Activated CD8-positive, alpha-beta memory T cell treated with anti-CD3 and anti-CD28 coated beads for 1 hour (primary cell): ENCODE measurements at places on chromosomes 13 and 19.

- DNase-seq: no peak
These were observed 15.3 kb upstream of the ARHGEF18 start for GRCh38 chr19:7333198-7334118.

DNA sequence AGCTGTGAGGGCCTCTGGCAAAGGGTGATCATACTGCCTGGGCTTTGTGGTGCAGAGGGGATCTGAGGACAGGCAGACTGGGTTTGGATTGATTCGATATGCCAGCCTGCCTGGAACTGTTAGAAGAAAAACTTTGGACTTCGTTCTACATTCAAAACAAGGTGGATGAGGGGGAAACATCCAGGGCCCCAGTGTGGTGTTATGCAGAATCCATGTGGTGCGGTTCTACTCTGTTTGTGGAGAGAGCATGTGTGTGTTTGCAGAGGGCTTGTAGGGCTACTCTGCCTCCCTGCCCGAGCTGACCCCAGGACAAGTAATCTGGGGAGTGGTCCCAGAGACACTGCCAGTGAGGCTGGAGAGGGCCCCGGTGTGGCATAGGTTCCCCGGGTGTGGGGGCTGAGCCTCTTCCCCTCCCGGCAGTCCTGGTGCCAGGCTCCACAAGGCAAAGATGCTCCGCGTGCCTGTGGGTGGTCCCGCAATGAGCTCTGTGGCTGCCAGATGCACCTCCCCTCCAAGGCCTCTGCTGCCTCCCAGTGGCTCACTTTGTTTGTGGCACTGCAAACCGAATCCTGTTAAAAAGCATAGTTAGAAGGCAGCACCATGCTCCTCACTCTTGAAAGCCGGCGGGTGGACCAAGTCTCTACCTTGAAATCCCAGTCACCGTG is 22.3 kb upstream of the TFDP1 start:
- DNase-seq: no peak

DNA sequence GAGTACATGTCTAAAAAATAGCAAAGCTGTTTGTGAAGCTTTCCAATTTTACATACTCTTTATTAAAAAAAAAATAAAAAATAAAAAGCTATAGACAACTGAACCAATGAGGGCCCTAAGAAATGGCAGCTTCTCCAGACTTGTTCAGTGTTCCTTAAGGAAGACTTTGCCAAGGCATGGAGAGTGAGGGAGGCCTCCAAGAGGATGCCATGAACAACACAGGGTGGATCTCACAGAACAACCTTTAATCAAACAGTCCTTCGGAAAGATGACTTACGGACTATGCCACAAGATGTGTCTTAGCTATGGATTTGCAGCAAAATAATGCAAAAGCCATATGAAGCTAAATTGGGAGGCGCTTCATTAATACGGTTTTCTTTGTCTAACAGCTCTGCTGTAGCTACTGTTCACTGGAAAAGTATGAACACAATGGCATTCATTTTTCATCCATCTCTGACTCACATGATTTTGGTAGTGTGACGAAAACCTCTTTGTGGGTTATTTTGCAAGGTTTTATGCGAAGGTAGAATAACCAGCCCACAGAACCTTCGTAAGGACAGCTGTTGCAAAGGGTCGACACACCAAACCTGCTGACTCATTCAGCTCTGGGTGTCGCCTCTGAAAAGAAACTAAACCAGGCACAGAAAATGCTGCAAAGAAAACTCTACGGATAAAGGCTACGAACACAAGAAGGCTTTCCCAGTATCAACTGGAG is 27.7 kb downstream of the EFNB2 start:
- no peak for DNase-seq

DNA sequence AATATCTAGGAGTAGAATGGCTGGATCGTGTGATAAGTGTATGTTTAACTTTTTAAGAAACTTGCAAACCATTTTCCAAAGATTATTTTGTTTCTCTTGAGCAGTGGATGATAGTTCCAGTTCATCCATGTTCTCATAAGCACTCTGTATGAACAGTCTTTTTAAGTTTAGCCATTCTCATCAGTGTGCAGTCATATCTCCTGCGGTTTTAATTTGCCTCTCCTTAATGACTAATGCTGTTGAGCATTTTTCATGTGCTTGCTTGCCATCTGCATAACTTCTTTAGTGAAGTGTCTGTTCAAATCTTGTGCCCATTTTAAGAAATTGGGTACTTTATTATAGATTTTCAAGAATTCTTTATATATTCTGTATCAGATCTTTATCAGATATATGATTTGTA is 58.6 kb downstream of the WASF3 start:
- DNase-seq: no peak

- no peak for DNase-seq
These were observed 48.7 kb upstream of the ZNF835 start for GRCh38 chr19:56720281-56720680.

DNA sequence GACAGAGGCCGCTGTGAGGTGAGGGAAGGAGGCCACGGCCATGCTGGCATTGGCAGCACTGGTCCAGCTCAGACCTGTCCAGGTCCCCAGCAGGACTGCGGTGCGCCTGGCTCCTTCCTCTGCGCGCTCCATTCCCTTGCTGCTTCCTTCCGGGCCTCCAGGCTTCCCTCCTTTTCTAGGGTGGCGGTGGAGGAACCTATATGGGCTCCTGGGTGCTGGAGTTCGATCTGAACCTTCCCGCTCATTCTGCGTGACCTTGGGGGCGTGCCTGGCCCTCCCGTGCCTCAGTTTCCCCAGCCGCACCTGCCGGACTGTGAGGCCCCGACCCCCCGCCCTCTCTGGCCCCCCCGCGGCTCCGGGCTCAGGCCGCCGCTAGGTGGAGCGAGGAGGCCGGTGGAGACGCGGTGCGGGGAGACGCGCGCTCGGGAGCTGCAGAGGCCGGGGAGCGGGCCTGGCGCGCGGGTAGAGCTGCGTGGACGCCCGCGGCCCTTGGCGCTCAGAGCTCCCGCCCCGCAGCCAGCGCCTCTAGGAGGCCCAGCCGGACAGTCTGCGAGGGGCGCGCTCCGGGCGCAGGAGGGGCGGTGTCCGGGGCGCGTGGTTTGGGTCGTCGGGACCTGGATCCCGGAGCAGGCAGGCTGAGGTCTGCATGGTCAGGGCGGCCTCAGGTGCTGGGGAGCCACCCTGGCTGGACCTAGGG is 29.9 kb downstream of the EFNA2 start:
- DNase-seq: no peak

DNA sequence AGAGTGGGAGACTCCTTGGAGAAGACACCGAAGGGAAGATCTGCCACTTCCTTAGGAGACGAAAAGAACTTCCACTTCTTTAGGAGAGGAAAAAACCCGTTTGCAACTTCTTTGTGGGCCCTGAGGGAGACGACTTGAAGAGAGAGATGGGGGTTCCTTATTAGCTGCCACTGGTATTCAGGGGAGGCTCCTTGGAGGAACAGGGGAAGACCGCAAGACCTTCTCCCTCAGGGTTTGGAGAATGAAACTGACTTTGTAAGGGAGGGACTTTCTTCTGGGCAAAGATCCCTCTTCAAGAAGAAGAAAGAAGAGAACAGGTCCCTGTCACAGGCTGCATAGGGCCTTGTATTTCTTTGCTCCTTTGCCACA is 416 bp downstream of the BCKDHA start:
- no peak for DNase-seq

- DNase-seq: no peak
These were observed 909.5 kb upstream of the GPC6 start for GRCh38 chr13:92317066-92317465.

- no peak for DNase-seq
These were observed 125.2 kb downstream of the KDM4B start for GRCh38 chr19:5093948-5094718.

- peak; percentile 40 for DNase-seq
These were observed 1.3 kb upstream of the CEACAM6 start for GRCh38 chr19:41753936-41754529.

GRCh38 chr13:28459911-28460310 is 35.0 kb downstream of the FLT1 start:
- no peak for DNase-seq

GRCh38 chr13:106197496-106197895 is 338.0 kb downstream of the EFNB2 start:
- DNase-seq: no peak

GRCh38 chr13:75904012-75904411 is 267.9 kb downstream of the LMO7 start:
- DNase-seq: no peak

- DNase-seq: no peak
These were observed 279.0 kb downstream of the TBC1D4 start for GRCh38 chr13:75202981-75203380.

DNA sequence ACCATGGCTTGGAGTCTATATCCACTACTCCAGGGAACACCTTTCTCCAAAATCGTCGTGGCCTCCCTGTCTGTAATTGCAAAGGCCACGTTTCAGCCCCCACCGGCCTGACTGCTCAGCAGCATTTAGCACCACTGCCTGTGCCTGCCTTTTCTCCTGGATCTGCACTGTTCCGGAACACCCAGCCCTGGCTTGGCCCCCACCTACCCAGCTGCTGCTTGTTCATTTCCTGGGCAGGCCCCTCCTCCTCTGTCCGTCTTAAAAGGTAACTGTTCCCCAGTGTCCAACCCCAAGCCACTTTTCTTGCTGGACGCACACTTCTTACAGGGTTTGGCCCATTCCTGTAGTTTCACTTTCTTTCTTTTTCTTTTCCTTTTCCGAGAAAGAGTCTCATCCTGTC is 8.5 kb upstream of the SYT5 start:
- DNase-seq: no peak

DNA sequence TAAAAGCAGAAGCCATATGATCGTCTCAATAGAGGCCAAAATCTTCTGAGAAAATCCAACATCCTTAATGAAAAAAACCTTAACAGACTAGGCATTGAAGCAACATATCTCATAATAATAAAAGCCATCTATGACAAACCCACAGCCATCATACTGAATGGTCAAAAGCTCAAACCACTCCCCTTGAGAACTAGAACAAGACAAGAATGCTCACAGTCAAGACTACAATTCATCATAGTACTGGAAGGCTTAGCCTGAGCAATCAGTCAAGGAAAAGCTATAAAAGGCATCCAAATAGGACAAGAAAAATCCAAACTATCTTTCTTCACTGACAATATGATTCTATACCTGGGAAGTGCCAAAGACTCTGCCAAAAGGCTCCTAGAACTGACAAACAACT is 2668.2 kb upstream of the PCDH20 start:
- DNase-seq: no peak

- no peak for DNase-seq
These were observed 284.3 kb upstream of the MAB21L1 start for GRCh38 chr13:35760735-35761281.

- DNase-seq: no peak
These were observed 7.8 kb upstream of the HIF3A start for GRCh38 chr19:46288896-46289588.

- no peak for DNase-seq
These were observed 233.9 kb downstream of the ABCC4 start for GRCh38 chr13:95067303-95067702.

DNA sequence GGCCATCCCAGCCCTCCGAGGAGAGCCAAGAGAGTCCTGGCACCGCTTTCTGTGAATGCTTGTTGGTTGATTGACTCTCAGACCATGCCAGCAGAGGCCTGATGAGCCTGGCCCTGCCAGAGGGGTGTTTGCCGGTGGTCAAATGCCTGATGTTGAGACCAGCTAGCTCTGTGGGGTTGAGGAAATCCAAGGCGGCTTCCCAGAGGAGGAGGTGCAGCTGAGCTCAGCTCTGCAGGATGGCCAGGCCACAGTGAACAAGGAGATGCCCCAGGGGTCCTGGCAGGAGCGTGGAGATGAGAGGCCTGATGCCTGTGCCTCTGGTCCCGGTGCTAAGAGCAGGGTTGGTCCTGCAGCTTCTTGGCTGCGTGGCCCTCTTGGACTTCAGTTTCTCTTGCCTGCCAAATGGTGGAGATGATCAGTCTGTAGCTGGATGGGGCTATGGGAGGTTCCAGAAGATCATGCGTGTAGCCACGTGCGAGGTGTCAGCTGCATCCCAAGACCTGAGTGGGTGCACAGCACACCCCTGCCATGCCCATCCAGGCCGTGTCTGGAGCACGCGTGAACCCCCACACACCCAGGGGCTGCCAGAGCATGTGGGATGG is 16.8 kb downstream of the NFIC start:
- no peak for DNase-seq

DNA sequence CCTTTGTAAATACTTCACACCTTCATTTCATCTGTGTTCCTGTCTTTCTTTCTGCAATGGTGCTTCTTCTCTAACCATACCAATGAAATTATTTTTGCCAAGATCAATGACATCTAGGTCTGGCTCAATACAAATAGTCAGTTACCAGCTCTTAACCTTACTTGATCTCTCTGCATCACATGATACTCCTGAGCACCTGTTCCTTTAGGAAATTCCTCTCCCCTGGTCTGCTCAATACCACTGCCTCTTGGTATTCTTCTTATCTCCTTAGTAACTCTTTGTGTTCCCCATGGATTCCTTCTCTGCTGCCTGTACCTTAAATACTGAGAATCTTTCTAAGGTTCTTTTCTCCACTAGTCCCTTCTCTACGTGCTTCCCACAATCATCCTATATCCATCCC is 25.9 kb downstream of the SOHLH2 start:
- DNase-seq: no peak

DNA sequence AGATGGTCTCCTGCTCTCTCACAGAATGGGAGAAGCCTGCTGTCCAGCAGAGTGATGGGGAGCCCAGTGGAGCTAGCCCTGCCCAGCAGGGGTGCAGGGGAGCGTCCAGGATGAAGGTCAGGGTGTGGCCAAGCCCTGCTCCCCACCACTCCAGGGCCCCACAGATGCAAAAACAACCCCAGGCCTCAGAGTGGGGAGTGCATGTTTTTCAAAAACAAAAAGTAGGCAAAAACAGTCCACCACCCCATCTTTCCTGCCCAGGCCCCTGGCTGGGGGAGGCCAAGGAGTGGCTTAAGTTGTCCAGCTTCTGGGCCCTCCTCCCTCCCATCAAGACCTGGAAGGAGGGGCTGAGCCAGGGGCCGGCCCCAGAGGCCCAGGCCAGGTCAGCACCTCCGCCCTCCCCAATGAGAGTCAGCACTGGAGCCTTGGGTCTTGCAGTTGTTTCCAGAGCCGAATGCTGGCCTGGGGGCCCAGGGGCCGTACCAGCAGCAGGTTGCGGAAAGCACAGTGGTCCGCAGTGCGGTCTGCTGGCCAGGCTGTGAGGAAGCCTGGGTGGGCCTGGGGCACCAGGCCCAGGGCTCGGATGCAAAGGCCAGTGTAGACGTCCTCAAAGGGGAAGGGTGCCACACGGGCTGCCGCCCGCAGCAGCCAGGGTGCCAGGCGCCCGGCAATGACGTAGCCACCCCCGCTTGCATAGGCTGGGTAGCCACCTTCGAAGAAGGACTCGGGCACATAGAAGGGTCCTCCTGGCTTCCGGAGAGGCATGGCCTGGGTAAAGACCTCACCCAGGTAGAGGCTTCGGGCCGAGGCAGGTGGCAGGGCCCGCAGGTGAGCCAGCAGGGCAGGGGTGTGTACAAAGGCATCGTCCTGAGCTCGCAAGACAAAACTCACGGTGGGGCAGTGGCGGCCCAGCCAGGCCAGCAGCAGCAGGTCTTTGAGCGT is 1.7 kb downstream of the B3GNT8 start:
- DNase-seq: no peak

DNA sequence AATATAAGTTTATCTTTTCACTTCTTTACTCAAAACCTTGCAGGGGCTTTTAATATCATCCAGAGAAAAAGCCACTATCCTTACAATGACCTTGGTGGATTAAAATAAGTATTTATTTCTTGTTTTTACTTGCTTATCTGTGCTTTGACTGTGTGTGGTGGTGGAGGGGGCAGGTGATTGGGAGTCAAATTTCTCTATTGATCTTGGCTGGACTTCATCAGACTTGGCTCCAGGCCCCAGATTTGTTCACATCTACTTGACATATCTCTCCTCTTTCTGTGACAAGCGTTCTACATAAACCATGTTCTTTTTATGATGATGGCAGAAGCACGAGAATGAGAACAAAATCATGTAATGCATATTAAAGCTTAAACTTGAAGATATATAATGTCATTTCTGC is 670.8 kb downstream of the PCDH17 start:
- DNase-seq: no peak
